Esophagus mucosa (tissue), 1 donor: ENCODE measurements at places on chromosomes 2 and 18. TPM values are rescaled to one million over a fixed set of nuclear protein-coding genes. Genes with fewer than 3 reads are reported as not detected.

EFHD1 gene
- 1.1 TPM for total RNA-seq

FAM98A gene
- 41.4 TPM for total RNA-seq

SERPINB11 gene
- 7.1 TPM for total RNA-seq

SERPINB7 gene
- total RNA-seq, result 1.4 TPM

CYP27C1 gene
- 1.8 TPM for total RNA-seq

COLEC11 gene
- not detected for total RNA-seq

IMP4 gene
- 47.5 TPM for total RNA-seq

TRIM54 gene
- 0.16 TPM for total RNA-seq

MAPK4 gene
- total RNA-seq, result 0.12 TPM

ZBTB7C gene
- total RNA-seq, result 28.8 TPM

GAREM2 gene
- 0.68 TPM for total RNA-seq

GALNT13 gene
- total RNA-seq, result 0.04 TPM

PTPN4 gene
- 20.4 TPM for total RNA-seq

MAPRE2 gene
- total RNA-seq, result 4.5 TPM

DLGAP1 gene
- total RNA-seq, result 0.28 TPM

RAB12 gene
- 29.4 TPM for total RNA-seq

DAPL1 gene
- 179 TPM for total RNA-seq

SLC9A4 gene
- 0.08 TPM for total RNA-seq

NCKAP5 gene
- total RNA-seq, result 8.9 TPM

FBXO36 gene
- total RNA-seq, result 1.8 TPM

CABLES1 gene
- 7.8 TPM for total RNA-seq

TANC1 gene
- total RNA-seq, result 23.8 TPM

ALLC gene
- not detected for total RNA-seq

ORC2 gene
- 21.8 TPM for total RNA-seq

INO80C gene
- total RNA-seq, result 63.3 TPM

SEH1L gene
- 41.4 TPM for total RNA-seq

LONRF2 gene
- 0.48 TPM for total RNA-seq

REG1B gene
- total RNA-seq, result not detected

IGFBP5 gene
- total RNA-seq, result 34.9 TPM

FEV gene
- not detected for total RNA-seq

TEKT4 gene
- total RNA-seq, result not detected

STAT4 gene
- 0.88 TPM for total RNA-seq

TDRD15 gene
- total RNA-seq, result not detected

CHMP3 gene
- 93.9 TPM for total RNA-seq

FZD7 gene
- 3.0 TPM for total RNA-seq

CPS1 gene
- total RNA-seq, result 4.7 TPM

TMEM127 gene
- total RNA-seq, result 34.3 TPM

PROM2 gene
- 100 TPM for total RNA-seq

CDK15 gene
- total RNA-seq, result 0.12 TPM

AKAIN1 gene
- total RNA-seq, result not detected

SPC25 gene
- total RNA-seq, result 6.0 TPM

REG3A gene
- total RNA-seq, result not detected
